ENCODE measurements at places on chromosomes 6 and 20. TPM values are rescaled to one million over a fixed set of nuclear protein-coding genes. Genes with fewer than 3 reads are reported as not detected.

DNA sequence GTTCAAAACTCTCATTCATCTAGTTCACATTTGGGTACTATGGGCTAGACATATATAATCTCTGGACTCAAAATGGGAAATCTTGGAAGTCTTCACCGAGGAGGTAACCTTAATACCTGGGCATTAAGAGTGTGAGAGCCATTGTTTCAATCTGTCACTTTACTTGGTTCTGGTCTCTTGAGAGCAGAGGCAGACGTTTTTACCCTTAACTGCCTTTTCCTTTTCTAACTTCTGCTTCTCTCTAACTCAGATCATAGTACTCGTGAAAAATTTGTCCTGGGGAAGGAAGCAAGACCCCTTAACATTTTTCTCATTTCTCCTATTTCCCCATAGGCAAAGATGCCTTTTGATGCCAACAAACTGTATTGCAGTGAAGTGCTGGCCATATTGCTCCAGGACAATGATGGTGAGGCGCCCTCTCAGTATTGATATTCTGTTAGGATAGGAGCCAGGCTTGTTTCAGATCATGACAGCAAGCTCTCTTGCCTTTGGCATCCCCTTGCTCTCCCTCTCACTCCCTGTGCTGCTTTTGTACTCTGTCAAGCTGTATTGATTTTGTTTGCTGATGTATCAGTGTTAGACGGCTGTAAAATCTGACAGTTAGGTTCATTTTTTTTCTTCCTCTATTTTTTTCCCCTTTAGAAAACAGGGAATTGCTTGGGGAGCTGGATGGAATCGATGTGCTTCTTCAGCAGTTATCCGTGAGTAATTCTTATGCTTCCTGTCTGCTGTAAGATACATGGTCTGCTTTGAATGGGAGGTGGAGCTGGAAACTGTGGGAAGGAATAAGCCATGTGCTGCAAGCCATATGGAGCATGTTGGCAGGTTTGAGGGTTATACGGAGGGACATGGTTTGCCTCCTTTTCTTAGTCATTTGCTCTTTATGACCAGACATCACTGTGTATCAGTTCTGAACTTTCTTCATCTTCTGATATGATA lies 83.5 kb downstream of the CTNNBL1 start:
- DNase-seq = no peak
- peaks cover 16% of the 10 kb centered on the region for H3K36me3 ChIP-seq
- H3K27me3 ChIP-seq = no peaks in the 10 kb centered on the region

DNA sequence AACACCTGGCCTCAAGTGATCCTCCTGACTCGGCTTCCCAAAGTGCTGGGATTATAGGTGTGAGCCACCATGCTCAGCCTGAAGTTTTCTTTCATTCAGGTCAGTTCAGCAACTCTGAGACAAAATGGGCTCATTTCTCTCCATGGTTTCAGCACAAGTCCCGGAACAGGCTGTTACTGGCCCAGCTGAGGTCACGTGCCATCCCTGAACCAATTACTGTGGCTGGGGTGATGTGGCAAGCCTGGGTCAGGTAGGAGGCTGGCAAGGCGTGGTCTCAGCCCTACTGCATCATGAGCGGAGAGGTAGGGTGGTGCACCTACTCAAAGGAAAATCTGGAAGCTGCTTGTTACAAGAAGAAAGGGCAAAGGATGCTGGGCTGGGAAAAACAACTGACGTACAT lies 326.4 kb downstream of the KIF16B start:
- no peak for DNase-seq
- H3K4me3 ChIP-seq = no peak overlapping the region
- no peaks in the 10 kb centered on the region for H3K27me3 ChIP-seq
- H3K27ac ChIP-seq = no peak overlapping the region
- no peaks in the 10 kb centered on the region for H3K36me3 ChIP-seq

- H3K27ac ChIP-seq = peak overlapping the region; percentile 94
- DNase-seq = no peak
- peaks cover 13% of the 10 kb centered on the region for H3K4me1 ChIP-seq
- no peaks in the 10 kb centered on the region for H3K36me3 ChIP-seq
- peak overlapping the region; percentile 68 for H3K4me3 ChIP-seq
Measured at GRCh38 chr6:137768935-137769334, 98.1 kb upstream of the TNFAIP3 start.

DNA sequence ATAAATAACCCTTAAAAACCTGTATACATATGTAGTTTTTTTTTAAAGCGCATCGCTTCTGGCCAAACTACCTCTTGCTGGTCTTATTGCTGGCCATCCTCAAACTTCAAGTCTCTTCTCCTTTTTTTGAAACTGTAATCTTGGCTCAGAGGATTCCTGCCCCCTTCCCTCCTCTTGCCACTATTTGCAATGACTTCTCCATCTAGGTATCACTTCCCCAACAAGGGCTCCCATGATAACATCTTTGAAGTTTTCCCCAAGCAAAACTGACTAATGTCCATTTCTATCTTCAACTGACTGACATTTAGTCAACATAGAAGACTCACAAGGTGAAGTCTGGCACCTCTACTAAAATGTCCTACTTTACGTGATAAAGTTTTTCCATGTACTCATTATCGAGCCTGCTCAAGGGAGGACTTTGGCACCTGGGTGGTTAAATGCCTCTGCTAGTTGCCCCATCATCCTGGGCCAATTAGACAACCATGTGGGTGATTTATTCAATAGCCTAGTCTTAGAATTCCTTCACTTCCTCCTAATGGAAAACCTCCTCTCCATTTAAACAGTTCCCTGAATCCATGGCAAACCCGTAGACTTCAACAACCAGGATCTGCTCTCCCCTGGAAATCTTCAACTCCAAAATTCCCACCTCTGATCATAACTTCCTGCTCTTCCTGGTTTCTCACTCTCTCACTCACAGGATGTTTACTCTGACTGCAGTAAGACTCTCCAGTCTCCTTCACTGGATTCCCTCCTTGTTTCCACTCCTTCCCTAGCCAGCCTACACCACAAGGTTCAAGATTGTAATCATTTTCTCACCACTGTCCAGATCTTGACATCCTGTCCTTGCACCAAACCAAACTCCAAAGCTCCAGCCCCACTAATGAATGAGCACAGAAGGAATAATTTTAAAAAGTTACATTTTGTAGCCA lies 9.4 kb upstream of the PLAGL1 start:
- peaks cover 11% of the 10 kb centered on the region for H3K27me3 ChIP-seq
- H3K4me1 ChIP-seq = peaks cover 6% of the 10 kb centered on the region
- no peak overlapping the region for H3K27ac ChIP-seq
- H3K4me3 ChIP-seq = no peak overlapping the region

Gene C6orf163
- 1.8 TPM for total RNA-seq

Gene ALDH8A1
- 3.4 TPM for total RNA-seq

GRCh38 chr20:22438926-22439325 lies 145.4 kb downstream of the FOXA2 start:
- H3K27ac ChIP-seq = no peak overlapping the region
- H3K4me1 ChIP-seq = no peaks in the 10 kb centered on the region
- DNase-seq = no peak
- no peak overlapping the region for H3K4me3 ChIP-seq
- H3K36me3 ChIP-seq = no peaks in the 10 kb centered on the region

Gene KCNQ5
- total RNA-seq = 3.3 TPM

DNA sequence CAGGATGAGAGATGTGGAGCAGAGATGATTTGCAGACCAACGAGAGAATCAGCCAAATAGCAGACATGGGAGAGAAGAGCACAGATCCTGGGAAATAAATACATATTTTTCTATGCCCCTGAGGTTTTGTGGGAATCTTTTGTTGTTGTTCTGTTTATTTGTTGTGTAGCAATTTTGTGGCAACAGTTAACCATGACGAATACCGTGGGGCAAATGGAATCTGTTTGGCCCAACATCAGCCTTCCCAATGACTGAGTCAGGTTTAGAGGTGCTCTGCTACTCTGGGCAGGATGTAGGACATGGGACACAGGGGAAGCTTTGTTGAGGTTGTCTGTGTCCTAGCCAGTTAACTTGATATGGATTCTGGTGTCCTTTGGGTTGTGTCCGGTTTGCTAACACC lies 7.9 kb upstream of the SLC2A10 start:
- H3K27me3 ChIP-seq = peaks cover 66% of the 10 kb centered on the region
- no peak for DNase-seq
- H3K4me1 ChIP-seq = no peaks in the 10 kb centered on the region
- no peak overlapping the region for H3K4me3 ChIP-seq
- H3K36me3 ChIP-seq = peaks cover 6% of the 10 kb centered on the region

DNA sequence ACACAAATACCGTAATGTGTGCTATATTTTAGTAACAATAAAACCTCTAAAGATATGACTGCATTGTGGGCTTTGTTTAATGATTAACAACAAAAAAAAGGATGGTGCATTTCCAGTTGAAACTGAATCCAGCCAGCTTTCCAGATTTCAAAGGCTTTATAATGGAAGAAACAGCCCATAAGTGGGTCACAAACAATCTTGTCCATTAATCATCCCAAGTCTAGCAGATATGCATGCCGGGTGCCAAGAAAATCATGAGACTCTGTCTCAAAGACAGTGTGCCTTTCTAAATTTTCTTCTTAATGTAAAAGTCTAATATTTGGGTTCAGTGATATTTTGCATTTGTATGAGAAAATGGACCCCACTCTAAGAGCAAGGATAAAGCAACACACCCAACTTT lies 20.6 kb upstream of the LAMP5 start:
- H3K4me1 ChIP-seq = no peaks in the 10 kb centered on the region
- H3K27me3 ChIP-seq = no peaks in the 10 kb centered on the region
- no peak overlapping the region for H3K4me3 ChIP-seq

Gene C20orf202
- total RNA-seq = 0.22 TPM

DNA sequence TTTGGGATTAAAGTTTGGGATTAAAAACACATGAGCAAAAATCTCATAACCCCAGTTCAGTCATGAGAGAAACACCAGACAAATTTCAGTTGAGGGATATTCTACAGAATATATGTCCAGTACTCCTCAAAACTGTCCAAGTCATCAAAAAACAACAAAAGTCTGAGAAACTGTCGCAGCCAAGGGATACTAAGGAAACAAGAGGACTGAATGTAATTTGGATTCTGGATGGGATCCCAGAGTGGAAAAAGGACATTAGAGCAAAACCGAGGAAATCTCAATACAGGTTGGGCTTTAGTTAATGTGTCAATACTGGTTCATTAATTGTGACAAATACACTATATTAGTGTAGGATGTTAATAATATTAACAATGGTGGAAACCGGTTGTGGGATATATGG lies 219.3 kb downstream of the BCKDHB start:
- H3K27me3 ChIP-seq = no peaks in the 10 kb centered on the region
- peaks cover 6% of the 10 kb centered on the region for H3K36me3 ChIP-seq
- H3K27ac ChIP-seq = no peak overlapping the region
- no peak for DNase-seq
- no peak overlapping the region for H3K4me3 ChIP-seq

Gene CRISP3
- not detected for total RNA-seq

Gene ZNF391
- 0.60 TPM for total RNA-seq

- DNase-seq = no peak
- no peak overlapping the region for H3K27ac ChIP-seq
- H3K36me3 ChIP-seq = no peaks in the 10 kb centered on the region
- H3K4me3 ChIP-seq = no peak overlapping the region
- H3K4me1 ChIP-seq = no peaks in the 10 kb centered on the region
- peaks cover 5% of the 10 kb centered on the region for H3K27me3 ChIP-seq
Measured at GRCh38 chr6:151993364-151993763, 185.9 kb downstream of the ESR1 start.

- DNase-seq = no peak
- peaks cover 11% of the 10 kb centered on the region for H3K4me1 ChIP-seq
- H3K27me3 ChIP-seq = peaks cover 25% of the 10 kb centered on the region
- H3K4me3 ChIP-seq = no peak overlapping the region
- peaks cover 2% of the 10 kb centered on the region for H3K36me3 ChIP-seq
Measured at GRCh38 chr20:46341074-46342009, 33.0 kb upstream of the CDH22 start.

- H3K36me3 ChIP-seq = peaks cover 3% of the 10 kb centered on the region
- H3K27me3 ChIP-seq = no peaks in the 10 kb centered on the region
- no peaks in the 10 kb centered on the region for H3K4me1 ChIP-seq
- no peak for DNase-seq
- no peak overlapping the region for H3K27ac ChIP-seq
- H3K4me3 ChIP-seq = no peak overlapping the region
Measured at GRCh38 chr6:73377225-73377624, 7.5 kb upstream of the OOEP start.

- H3K4me3 ChIP-seq = no peak overlapping the region
- no peaks in the 10 kb centered on the region for H3K27me3 ChIP-seq
- peaks cover 31% of the 10 kb centered on the region for H3K4me1 ChIP-seq
- peak overlapping the region; percentile 34 for H3K27ac ChIP-seq
- DNase-seq = no peak
- H3K36me3 ChIP-seq = peaks cover 8% of the 10 kb centered on the region
Measured at GRCh38 chr6:44100088-44100550, 27.1 kb downstream of the MRPL14 start.

DNA sequence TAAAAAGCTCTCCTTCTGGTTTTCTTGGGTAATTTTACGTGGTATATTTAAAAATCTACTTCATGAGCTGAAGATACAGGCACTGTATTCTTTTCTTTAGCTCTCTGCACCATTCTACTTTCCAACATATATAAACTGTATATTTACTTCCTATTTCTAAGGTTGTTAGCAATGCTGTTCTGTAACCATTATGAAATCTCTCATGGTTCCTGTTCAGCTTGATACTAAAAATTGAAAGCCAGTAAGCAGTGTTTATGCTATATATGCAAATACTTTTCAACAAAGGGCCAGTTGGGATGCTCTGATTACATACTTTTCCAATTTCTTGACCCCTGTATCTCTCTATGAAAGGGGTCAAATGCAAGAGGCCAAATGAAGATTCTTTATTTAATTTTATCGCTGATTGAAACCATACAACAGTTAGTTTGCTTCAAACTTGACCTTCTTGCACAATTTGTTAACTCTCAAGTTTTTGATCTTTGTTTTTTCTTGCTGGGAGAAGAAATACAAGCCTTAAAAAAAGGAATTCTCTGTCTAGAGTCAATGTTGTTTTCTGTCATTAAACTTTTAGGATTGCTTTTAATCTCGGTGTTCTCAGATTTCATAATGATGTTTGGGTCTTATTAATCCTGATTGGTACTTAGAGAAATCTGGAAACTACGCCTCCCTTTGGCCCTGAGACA lies 223.2 kb downstream of the PRL start:
- H3K27me3 ChIP-seq = no peaks in the 10 kb centered on the region
- no peak overlapping the region for H3K4me3 ChIP-seq
- DNase-seq = no peak
- no peaks in the 10 kb centered on the region for H3K36me3 ChIP-seq
- H3K27ac ChIP-seq = no peak overlapping the region

DNA sequence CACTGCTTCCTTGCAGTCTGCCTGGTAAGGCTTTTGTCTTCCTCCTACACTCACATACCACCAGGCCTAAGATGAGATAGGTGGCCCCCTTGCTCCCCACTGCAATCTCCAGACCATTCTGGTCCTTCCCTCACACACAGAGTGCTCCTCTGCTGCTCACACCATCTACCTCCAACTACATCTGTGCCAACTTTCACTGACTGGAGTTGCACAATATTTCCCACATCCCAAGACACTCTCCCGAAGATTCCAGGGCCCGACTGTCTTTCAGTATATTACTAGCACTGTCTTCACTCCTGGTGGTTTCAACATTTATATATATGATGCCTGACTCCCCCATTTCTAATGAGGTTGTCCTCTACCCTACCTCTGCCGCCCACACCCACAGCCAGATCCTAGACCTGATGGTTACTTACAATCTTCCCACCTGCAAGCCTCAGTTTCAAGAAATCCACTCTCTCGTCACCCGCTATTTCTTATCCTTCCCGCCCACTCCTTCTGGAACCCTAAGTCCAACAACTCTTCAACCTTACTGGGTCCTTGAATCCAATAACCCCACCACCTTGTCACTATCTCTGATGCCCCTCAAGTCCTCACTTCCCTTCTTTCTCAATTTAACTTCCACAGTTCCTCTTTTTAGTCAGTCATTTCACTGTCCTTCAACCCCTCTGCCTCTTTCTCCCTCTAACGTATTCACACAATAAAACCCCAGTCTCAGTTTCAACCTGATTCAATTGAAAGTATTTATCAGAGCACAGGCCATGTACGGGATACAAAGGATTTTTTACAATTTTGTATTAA lies 21.6 kb downstream of the RALGAPA2 start:
- H3K36me3 ChIP-seq = no peaks in the 10 kb centered on the region
- no peak overlapping the region for H3K27ac ChIP-seq
- no peaks in the 10 kb centered on the region for H3K27me3 ChIP-seq
- H3K4me3 ChIP-seq = no peak overlapping the region
- peaks cover 22% of the 10 kb centered on the region for H3K4me1 ChIP-seq

Measured in T-helper 17 cell (primary cell).